ENCODE measurements at places on chromosomes 2 and 18.

GRCh38 chr18:74310411-74310810 lies 5.2 kb upstream of the C18orf63 start:
- DNase-seq = peak; percentile 13

- DNase-seq = no peak
These were observed 11.6 kb upstream of the GREB1L start for GRCh38 chr18:21230436-21230835.

DNA sequence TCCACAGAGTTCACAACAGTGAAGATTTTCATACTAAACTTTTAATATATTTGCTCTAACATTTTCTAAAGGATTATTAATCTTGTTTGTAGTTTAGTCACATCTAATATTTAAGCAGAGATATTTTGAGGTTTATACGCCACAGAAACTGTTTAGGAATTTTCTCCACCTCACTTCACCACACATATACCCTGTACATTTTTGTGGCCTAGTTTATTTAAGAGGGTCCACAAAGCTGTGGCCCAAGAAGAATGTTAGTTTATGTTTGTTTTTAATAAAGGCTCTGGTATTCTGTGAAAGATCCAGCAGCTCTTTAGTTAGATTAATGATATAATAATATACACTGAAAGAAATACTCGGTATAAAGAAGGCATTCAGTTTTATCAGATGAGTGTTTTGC lies 132.7 kb upstream of the TTC27 start:
- DNase-seq = no peak

- no peak for DNase-seq
These were observed 7.6 kb downstream of the DLX1 start for GRCh38 chr2:172092716-172093415.

DNA sequence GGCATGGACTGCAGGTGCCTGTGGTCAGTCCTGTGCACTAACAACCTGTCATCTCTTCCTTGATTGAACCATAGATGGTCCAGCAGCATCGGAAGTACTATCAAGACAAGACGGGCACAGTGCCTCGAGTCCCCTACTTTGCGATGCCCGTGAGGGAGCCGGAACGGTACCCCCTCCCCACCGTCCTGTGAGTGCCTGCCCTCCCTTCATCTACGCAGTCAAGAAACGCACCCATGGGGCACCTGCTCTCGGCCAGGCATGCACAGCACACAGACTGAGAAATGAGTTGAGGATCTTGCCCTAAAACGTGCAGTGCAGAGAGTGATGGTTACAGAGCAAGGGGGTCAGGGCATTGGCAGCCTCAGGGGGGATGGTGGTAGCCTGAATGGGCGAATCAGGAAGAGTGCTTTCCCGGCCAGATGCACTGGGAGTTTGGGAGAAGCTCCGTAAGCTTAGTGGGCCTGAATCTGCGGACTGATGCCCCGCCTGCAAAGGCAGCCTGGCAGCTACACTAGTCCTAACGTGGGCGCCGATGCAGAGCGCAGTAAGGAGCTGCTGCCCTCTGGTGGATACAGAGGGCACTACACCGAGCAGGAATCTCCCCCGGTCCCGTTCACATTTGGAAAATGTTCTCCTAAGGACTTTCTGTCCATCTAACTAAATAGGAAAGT lies 63.6 kb downstream of the CIB4 start:
- DNase-seq = peak; percentile 57

DNA sequence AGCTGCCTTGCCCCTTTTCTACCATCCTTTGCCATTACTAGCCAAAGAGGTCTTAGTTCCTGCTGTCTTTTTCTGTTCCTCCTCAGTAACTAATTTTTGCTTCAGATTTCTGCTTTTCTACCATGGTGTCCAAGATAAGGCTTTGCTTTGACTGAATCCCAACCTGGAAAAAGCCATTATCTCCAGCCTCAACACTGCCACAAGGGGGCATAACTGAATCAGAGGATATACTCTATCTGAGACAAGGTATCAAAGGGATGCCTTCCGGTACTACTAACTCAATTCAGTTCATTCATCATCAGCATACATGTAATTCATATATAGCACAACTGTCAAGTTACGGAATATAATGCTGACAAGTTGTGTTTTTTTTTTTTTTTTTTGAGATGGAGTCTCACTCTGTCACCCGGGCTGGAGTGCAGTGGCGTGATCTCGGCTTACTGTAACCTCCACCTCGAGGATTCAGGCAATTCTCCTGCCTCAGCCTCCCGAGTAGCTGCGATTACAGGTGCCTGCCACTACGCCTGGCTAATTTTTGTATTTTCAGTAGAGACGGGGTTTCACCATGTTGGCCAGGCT lies 11.4 kb downstream of the OSGEPL1 start:
- peak; percentile 68 for DNase-seq

- no peak for DNase-seq
These were observed 6.2 kb upstream of the MCM6 start for GRCh38 chr2:135882415-135882814.

- peak; percentile 56 for DNase-seq
These were observed 108.3 kb downstream of the PIEZO2 start for GRCh38 chr18:11040823-11041656.

- no peak for DNase-seq
These were observed 116.3 kb upstream of the CDCA7 start for GRCh38 chr2:173238385-173238784.

GRCh38 chr2:165898381-165898780 lies 55.2 kb downstream of the TTC21B start:
- DNase-seq = no peak

GRCh38 chr2:165911231-165911630 lies 42.3 kb downstream of the TTC21B start:
- no peak for DNase-seq
